ENCODE measurements at places on chromosomes 1 and 21. TPM values are rescaled to one million over a fixed set of nuclear protein-coding genes. Genes with fewer than 3 reads are reported as not detected.

AJAP1 gene
- under 0.01 TPM for total RNA-seq

DNA sequence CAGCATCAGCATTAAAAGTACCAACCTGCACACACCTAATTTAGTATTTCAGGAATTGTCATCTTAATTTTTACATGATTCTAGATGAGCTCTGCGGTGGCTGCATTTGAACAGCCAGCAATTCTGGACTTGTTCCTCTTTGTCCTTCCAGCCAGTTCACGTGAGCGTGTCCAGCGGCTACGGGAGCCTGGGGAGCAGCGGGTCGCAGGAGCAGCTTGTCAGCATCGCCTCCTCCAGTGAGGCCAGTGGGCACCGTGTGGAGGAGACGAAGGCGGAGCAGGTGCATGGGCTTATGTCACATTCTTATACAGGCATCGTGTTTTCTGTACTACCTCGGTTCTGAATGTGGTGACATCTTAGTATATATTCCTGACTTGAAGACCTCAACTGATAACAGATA, 25.7 kb downstream of the PER3 start:
- DNase-seq = no peak

DNA sequence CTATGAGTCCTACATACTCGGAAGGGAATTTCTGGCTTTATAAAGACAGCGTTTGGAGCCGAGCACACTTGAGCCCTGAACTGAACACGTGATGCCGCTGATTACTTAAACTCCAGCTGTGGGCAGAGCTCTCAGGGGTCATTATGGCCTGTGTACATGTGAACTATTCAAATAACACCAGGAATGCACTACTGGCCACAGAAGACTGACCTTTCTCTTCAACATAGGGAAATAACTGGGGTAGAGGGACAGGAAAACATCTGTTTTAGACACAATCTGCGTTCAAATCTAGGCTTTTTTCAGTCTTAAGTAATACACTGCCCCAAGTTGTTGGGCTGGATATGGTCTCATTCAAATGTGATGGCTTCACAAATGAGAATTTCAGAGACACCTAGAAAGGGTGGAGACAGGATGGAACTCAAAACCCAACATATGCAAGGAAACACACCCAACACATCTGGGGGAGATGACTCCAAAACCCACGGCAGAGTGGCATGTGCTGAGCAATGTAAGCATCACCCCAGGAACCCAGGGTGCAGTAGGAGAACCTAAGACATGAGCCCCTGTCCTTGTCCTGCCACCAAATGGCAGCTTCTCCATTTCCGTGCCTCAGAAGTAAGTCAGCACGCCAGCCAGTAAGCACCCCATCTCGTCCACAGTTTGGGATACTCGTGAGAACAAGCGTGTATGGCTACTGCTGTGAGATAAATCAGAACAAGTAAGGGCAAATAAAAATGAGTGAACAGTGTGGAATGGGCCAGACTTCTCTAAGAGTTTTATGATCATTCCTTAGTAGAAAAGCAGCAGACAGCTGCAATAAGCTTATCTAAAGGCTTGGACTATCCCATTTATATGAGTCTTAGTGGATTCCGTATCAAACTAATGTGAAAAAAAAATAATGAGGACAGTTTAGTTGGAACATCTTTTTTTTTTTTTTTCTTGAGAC, 24.9 kb downstream of the NID1 start:
- peak; percentile 79 for DNase-seq

DNA sequence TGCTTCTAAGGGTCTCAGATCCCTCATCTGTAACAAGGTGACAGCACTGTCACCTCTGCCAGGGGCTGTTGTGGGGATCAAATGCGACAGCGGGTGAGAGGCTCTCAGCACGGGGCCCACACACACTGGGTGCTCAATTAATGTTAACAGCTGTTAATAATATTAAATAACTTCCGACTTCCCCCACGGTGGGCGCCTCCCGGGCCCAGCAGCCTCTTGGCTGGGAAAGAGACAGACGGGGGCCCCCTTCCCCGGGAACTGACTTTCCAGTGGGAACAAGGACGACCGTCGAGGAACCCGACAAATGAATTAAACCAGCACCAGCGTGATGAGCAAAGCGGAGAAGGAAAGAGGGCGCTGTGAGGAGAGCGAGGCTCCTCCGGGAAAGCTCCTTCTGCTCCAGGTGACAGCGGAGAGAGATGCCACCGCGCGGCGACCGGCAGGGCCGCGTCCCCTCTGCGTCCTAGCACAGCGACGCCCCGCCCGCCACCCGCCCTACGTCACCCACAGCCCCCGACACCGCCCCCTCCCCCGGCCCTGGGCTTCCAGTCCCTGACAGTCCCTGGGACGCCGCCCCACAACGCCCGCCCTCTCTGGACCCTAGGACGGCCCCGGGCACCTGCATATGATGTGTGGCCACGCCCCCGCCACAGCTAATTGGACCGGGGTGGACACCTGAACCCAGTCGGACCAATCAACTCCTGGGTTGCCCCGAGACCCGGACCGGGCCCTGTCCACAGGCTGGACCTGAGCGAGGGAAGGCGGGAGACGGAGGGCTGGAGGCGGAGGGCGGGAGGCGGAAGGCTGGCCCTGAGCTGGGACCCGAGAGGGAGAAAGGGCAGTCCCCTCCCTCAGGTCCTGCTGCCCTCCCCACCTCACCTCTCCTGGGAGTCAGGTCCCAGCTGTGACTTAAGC, 38.2 kb downstream of the MATN1 start:
- no peak for DNase-seq

DNA sequence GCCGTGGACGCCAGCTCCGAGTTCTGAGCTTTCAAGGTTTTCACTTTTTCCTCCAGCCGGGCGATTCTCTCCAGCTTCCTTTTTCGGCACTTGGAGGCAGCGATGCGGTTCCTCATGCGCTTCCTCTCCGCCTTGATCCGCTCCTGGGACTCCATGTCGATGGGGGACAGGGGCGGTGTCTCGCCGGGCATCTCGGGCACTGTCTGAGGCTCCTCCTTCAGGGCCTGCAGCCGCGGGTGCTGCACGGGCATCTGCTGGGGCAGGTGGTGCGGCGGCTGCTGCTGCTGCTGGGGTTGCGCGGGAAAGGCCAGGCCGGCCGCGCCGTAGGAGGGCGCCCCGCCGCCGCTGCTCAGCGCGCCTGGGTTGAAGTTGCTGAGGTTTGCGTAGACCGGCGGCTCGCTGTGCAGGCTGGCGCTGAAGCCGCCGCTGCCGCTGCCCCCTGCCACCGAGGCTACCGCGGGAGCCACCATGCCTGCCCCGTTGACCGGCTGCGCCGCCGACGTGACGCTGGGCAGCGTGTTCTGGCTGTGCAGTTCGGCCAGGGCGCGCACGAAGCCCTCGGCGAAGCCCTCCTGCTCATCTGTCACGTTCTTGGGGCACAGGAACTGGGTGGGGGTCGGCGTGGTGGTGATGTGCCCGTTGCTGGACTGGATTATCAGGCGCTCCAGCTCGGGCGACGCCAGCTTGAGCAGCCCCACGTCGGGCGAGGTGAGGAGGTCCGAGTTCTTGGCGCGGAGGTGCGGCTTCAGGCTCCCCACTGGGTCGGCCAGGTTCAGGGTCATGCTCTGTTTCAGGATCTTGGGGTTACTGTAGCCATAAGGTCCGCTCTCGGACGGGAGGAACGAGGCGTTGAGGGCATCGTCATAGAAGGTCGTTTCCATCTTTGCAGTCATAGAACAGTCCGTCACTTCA, 1.4 kb downstream of the JUN start:
- DNase-seq = peak; percentile 22

GRCh38 chr1:157108448-157108847, 8.8 kb upstream of the ETV3L start:
- DNase-seq = no peak
